ENCODE measurements at places on chromosomes 6 and 20. TPM values are rescaled to one million over a fixed set of nuclear protein-coding genes. Genes with fewer than 3 reads are reported as not detected.
A peak's percentile ranks its signal among the peaks of the same experiment; 100 is the strongest.

TRIM31 gene
- polyA plus RNA-seq = not detected

BHLHE23 gene
- polyA plus RNA-seq = not detected

DDX43 gene
- 1.5 TPM for polyA plus RNA-seq

GRCh38 chr6:25340431-25341202 is 61.4 kb downstream of the CARMIL1 start:
- DNase-seq = no peak

- no peak for DNase-seq
Observed at GRCh38 chr20:34717230-34718095, 13.3 kb downstream of the TP53INP2 start.

- DNase-seq = no peak
Observed at GRCh38 chr6:170448317-170448716, 104.8 kb downstream of the PSMB1 start.

- no peak for DNase-seq
Observed at GRCh38 chr6:79564636-79565035, 27.4 kb upstream of the LCA5 start.

DNA sequence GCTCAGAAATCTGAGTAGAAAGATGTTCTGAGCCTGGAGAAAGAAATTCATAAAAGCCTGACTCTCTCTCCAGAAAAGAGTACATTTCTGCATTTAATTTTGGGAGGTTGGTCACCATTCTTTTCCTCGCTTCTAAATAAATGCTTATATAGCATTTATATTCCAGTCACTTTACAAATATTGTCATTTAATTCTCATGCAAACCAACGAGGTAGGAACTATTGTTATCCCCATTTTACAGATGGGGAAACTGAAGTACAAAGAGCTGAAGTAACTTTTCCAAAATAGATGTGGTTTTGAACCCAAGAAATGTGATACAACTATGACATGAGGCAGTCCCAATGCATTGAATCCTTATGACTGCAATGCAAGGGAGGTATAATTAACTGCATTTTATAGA is 4.5 kb upstream of the TRIB3 start:
- DNase-seq = no peak

DNA sequence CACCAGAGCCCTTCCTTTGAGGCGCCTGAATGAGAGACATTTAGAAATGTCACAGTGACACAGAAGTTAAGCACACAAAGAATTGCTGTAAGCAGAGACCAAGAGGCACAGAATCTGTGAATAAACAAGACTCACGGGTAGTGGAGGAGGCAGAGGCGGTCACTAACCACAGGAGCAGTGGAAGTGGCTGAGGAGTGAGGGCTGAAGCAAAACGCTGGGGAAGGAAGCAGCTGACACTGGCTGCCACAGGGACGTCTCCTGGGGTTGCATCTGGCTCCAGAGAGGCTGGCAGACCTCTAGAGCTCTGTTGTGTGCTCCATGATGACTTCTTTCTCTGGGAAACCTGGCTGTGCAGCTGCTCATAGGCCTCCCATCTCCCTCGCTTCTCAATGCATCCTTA is 65.0 kb upstream of the SLC2A12 start:
- DNase-seq = no peak

DNA sequence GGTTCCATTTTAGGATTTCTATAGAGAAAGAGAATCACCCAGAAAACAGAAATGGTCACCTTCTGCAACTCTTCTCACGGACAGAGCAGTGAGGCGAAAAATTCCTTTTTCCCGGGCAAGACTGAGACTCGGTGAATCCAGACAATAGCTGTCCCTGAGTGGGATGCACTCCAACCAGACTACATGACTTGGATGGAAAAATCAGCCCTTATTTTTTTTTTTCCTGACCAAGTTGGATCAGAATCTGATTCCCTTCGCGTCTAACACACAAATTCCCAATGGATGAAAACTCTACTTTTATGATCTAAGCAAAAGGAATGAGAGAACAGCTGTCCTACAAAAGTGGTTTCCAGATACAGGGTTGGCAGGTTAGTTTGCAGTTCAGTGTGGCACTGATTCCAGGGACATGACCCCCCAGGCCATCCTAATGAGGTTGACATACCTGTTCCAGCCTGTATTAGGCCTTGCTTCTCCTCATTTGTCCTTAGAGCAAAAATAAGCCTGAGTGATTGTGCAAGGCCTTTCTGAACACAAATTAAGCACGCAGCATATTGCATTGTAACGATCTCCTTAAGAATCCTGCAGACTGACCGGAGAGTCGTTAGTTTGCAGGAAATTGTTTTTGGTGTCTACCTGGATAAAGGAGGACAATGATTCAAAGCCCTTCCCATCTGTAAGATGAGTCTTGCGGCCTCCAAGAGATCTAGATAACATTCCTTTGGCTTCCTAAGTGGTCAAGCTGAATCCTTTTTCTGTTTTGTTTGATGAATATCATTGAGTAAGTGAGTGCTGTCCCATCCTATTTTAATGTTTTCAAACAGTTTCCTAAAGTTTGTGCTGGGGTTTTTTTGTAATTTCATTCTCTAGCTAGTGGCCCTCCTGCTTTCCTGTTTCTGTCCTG is 1.5 kb upstream of the NEDD9 start:
- no peak for DNase-seq

GRCh38 chr20:1918491-1919165 is 23.4 kb downstream of the SIRPA start:
- DNase-seq = no peak

DNA sequence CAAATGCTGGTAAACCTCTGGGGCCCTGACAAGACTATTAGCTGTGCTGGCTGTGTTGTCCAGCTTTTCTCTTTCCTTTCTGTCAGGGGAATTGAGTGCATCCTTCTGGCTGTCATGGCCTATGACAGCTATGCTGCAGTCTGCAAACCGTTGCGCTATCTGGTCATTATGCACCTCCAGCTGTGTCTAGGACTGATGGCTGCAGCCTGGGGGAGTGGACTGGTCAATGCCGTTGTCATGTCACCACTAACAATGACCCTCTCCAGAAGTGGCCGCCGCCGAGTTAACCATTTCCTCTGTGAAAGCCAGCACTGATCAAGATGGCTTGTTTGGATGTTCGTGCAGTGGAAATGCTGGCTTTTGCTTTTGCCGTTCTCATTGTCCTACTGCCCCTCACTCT is 20.3 kb downstream of the OR2B6 start:
- DNase-seq = no peak

DNA sequence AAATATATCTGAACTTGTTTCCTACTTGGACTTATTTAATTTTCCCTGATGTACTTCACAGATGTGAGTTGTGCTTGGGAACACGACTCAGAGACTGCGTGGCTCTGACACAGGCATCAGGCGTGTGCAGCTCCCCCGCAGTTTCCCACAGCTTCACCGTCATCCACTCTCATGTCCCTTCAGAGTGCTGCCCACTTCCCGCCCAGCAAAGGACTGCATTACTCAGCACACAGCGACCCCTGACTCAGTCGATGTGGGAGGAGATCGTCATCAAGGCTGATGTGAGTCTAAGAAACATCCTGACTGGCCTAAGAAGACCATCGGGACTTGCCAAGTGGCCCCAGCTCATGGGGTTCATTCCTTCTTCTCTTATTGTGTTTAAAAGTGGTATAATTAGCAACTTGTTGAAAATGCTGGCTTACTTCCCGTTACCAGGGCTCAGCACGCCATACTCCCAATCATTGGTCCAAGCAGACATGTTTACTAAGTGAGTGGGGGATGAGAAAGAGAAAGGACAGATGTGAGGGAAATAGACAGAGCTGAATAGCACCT is 539.4 kb upstream of the JARID2 start:
- no peak for DNase-seq

DNA sequence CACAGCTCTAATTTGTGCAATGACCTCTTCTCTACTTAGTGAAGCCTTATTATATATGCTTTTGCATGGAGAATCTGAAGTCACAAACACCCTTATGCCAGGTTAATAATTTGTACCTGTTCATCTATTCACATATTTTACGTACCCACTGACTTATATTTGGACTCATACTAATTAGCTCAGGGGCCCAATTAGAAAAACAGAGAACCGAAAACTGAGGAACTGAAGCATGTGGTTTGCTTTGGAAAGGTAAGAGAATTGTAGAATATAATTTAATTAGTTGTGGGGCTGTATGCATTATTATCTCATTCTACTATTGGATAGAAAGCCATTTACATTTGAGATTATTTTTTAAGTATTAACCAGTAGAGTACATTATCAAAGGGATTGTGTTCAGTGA is 805.9 kb upstream of the CITED2 start:
- DNase-seq = no peak

- no peak for DNase-seq
Observed at GRCh38 chr20:55258559-55258958, 746.8 kb downstream of the CBLN4 start.

- DNase-seq = no peak
Observed at GRCh38 chr6:170460641-170461040, 92.5 kb downstream of the PSMB1 start.

DNA sequence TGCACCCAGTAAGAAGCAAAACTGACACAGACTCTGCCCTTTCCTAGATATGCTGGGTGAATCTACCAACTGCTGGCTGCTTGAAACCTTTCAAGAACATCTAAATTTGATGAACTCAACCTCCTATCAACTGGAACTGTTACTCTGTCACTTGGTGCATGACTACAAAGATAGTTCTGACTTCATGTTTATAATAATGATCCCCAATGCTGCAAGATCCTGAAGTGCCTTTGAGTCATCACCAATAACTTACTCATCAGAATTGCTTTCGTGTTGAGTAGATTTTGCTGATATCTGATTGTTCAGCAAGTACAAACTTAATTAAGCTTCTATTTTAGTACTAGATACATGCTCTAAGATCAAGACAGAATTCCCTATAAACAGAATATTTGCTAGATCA is 100.2 kb upstream of the ARMC2 start:
- no peak for DNase-seq

DNA sequence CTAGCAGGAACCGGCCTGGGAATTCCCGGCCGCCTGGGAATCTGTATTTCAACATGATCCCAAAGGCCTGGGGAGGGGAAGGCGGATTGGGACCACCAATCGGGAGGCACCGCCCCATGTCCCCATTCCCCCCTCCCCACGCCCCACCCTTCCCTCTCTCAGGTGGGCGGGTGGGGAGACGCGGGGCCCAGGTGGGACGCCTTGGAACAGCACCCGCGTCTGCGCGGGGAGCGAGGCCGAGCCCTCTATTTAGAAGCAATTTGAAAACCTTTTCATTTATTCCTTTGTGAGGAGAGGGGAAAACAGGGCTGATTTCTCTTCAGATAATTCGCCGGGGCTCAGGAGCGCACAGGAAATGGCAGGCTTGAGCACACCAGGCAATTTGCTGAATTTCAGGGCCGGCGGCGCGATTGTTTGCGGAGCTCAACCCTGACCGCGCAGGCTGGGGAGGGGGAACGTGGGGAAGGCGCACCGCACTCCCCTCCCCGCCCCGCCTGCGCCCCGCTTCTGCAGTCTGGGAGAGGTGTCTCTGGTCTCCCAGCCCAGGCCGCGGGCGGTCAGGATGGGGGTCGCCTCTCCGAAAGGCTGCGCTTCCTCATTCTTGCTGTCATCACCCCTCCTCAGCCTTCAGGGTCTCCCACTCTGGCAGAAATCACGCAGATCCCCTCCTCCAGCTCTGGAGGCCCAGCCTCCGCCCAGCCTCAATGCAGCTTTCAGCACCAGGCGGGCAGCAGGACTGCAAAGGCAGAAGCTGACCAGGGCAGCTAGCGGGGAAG is 170.0 kb downstream of the GRM4 start:
- peak; percentile 74 for DNase-seq

DNA sequence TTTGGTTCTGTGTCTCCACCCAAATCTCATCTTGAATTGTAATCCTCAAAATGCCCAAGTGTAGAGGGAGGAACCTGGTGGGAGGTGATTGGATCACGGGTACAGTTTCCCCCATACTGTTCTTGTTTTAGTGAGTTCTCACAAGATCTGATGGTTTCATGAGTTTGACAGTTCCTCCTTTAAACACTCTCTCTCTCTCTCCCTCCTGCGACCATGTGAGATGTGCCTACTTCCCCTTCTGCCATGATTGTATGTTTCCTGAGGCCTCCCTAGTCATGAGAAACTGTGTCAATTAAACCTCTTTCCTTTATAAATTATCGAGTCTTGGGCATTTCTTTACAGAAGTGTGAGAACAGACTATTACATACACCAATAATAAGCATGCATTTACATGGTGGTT is 12.1 kb upstream of the EYS start:
- DNase-seq = no peak

GRCh38 chr6:680666-681340 is 12.1 kb downstream of the EXOC2 start:
- no peak for DNase-seq

GRCh38 chr6:106886922-106887797 is 87.4 kb downstream of the CD24 start:
- no peak for DNase-seq

DNA sequence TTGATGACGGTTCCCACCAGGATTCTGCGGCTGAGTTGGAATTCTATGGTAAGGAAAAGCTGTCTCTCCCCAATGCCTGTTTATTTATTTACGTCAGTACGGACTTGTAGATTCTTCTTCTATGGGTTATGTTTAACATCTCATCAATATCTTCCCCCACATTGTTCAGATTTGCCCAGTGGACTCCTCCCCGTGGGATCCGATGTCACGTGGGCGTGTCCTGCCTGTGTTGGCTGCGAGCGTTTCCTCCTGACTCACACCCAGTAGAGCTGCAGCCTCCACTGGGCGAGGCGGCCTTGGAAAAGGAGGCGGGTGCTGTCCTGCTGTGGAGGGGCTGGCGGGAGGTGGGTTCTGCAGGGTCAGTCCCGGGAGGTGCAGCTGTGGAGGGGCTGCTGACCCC is 46.8 kb upstream of the SLCO4A1 start:
- no peak for DNase-seq

- peak; percentile 75 for DNase-seq
Observed at GRCh38 chr20:44738813-44739477, 6.7 kb upstream of the KCNK15 start.

DNA sequence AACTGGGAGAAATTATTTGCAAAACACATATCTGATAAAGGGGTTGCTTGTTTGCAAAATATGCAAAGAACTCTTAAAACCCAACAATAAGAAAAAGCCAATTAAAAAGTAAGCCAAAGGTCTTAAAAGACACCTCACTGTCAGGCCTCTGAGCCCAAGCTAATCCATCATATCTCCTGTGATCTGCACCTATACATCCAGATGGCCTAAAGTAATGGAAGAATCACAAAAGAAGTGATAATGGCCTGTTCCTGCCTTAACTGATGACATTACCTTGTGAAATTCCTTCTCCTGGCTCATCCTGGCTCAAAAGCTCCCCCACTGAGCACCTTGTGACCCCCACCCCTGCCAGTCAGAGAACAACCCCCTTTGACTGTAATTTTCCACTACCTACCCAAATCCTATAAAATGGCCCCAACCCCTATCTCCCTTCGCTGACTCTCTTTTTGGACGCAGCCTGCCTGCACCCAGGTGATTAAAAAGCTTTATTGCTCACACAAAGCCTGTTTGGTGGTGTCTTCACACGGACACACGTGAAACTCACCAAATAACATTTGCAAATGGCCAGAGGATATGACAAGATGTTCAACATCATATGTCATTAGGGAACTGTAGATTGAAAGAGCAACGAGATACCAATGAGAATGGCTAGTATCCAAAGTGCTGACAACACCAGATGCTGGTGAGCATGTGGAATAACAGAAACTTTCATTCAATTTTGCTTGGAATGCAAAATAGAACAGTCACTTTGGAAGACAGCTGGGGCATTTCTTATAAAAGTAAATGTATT is 565.0 kb upstream of the ADGRB3 start:
- DNase-seq = no peak
